Nephron progenitor cell (in vitro differentiated cells): ENCODE measurements at places on chromosomes 1 and 21.

DNA sequence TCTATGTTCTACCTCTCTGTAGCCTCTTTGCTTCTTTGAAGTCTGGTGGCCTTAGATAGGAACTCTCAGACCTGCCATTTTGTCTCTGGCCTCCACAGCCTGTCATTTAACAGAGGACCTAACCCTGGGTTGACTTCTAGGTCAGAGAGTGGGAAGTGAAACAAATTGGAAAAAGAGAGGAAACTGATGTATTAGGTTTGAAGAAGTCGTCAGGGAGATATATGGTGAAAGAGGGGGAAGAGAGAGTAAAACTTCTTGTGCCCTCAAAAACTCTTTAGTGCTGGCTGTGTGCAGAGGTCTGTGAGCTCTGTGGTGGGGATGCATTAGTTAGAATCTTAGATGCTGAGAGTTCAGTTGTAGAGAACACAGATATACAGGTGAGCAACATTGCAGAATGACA lies 30.2 kb upstream of the CD1D start:
- peak overlapping the region; percentile 76 for H3K4me3 ChIP-seq
- no peak for DNase-seq
- peaks cover 14% of the 10 kb centered on the region for H3K36me3 ChIP-seq
- H3K4me1 ChIP-seq, result peaks cover 24% of the 10 kb centered on the region

DNA sequence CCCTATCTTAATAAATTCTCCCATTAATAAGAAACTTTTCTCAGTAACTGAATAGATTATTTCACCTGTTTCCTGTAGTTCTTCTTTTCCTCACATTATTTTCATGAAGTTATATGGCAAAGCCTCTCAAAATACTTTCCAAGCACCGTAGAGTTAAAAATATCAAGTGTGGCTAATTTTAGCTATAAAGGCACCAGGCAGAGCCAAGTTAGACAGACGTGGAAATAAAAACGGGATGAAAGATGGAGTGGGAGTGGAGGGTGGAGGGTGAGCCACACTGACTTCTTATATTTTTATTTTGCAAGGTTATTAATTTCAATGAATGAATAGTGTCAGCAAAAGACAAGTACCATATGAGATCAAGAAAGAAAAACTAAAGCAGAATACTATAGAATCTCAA lies 71.7 kb downstream of the ENAH start:
- no peaks in the 10 kb centered on the region for H3K27me3 ChIP-seq
- peak overlapping the region; percentile 95 for H3K27ac ChIP-seq

DNA sequence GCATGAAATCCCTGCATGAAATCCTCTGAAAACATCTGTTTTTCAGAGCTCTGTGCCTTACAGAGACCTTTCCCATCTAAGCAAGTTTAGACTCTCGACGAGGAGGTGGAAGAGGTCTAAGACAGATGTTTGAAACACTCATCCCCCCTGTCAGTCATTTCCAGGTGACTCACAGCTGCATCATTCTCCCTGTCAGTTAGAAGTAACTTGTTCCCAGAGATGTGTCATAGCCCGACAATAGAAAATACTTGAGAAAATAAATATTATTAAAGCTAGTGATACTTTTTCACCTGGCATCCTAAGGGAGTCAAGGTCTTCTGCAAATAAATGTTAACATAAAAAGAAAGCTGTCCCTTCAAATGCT lies 41.6 kb upstream of the SEC16B start:
- H3K27ac ChIP-seq, result no peak overlapping the region
- H3K27me3 ChIP-seq, result no peaks in the 10 kb centered on the region
- no peaks in the 10 kb centered on the region for H3K4me1 ChIP-seq
- peaks cover under 1% of the 10 kb centered on the region for H3K36me3 ChIP-seq

GRCh38 chr1:228902781-228903433 lies 167.6 kb downstream of the RHOU start:
- peaks cover 79% of the 10 kb centered on the region for H3K4me1 ChIP-seq
- H3K27me3 ChIP-seq, result peaks cover 10% of the 10 kb centered on the region
- DNase-seq, result no peak
- no peak overlapping the region for H3K4me3 ChIP-seq
- H3K36me3 ChIP-seq, result no peaks in the 10 kb centered on the region

GRCh38 chr1:63316598-63316983 lies 5.8 kb upstream of the FOXD3 start:
- peaks cover 95% of the 10 kb centered on the region for H3K27me3 ChIP-seq
- peak overlapping the region; percentile 53 for H3K4me3 ChIP-seq
- no peak for DNase-seq
- H3K4me1 ChIP-seq, result peaks cover 14% of the 10 kb centered on the region
- no peak overlapping the region for H3K27ac ChIP-seq

DNA sequence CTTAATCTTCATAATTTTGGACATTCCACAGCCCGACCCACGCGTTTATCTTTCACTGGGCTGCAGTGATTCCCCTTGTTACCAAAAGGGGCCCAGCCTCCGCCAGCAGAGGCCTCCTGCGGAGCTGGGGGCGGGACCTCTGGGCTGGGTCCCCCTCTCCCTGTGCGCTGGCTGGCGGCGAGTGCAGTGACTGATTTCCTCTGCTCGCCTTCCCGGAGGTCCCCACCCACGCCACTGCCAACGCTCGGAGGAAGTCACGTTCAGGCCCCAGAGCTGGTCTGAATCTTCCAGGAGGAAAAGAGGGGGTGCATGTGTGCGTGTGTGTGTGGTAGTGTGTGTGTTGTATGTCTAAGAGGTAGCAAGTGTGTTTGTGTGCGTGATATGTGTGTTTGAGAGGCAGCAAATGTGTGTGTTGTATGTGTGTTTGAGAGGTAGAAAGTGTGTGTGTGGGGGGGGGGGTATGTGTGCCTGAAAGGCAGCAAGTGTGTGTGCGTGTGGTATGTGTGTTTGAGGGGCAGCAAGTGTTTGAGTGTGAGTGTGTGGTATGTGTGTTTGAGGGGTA lies 35.0 kb upstream of the JAK1 start:
- H3K27me3 ChIP-seq, result peaks cover 64% of the 10 kb centered on the region
- no peak overlapping the region for H3K27ac ChIP-seq
- peak overlapping the region; percentile 62 for H3K4me3 ChIP-seq
- H3K36me3 ChIP-seq, result peaks cover 25% of the 10 kb centered on the region

- peaks cover 36% of the 10 kb centered on the region for H3K4me1 ChIP-seq
- H3K36me3 ChIP-seq, result no peaks in the 10 kb centered on the region
- no peak for DNase-seq
- H3K27me3 ChIP-seq, result peaks cover 24% of the 10 kb centered on the region
- peak within 1 kb of the TSS; percentile 83 for H3K4me3 ChIP-seq
Measured at GRCh38 chr1:6491480-6491962, at the start of gene PLEKHG5. Gene PLEKHG5 (minus strand): TSS chr1:6491667. CDS start chr1:6477571, 14,096 bp downstream.
